AG20443 (cell line): ENCODE measurements at places on chromosomes 1 and 21.

DNA sequence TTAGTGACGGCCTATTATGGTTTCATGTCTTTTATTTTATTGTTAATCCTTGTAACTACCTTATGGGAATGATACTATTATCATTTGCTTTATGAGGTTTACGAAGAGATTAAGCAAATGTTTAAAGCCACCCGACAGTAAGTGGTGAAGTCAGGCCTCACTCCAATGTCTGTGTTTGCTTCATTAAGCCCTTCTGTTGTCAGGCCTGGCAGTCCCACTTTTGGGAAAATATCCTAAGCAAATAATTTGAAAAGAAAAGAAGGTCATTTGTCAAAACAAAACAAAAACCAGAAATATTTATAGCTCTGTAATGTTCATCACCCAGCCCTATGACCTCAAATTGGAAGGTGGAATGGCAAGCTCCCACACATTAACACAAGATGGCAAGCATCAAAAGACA, 40.7 kb upstream of the USP24 start:
- no peak for DNase-seq

GRCh38 chr1:47468709-47469389, 31.0 kb downstream of the FOXD2 start:
- no peak for DNase-seq

DNA sequence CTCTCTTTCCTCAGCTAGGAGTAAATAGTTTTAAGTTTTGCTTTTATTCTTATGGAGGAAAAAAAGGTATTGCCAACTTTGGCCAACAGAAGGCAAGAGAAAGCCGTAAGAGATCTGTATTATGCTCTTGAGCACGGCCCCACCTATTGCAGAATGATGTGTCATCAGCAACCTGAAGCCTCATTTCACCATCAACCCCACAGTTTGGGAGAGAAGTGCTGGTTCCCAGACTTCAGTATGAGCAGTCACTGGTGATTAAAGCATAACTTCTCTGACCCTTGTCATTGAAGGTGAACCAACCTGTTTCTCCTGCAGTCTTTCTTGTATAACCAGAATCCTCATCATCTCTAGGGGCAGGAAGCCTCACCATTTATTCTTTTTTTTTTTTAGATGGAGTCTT, 100.2 kb downstream of the SIPA1L2 start:
- no peak for DNase-seq

- DNase-seq: no peak
Observed at GRCh38 chr1:238861342-238862066, 524.9 kb upstream of the CHRM3 start.

DNA sequence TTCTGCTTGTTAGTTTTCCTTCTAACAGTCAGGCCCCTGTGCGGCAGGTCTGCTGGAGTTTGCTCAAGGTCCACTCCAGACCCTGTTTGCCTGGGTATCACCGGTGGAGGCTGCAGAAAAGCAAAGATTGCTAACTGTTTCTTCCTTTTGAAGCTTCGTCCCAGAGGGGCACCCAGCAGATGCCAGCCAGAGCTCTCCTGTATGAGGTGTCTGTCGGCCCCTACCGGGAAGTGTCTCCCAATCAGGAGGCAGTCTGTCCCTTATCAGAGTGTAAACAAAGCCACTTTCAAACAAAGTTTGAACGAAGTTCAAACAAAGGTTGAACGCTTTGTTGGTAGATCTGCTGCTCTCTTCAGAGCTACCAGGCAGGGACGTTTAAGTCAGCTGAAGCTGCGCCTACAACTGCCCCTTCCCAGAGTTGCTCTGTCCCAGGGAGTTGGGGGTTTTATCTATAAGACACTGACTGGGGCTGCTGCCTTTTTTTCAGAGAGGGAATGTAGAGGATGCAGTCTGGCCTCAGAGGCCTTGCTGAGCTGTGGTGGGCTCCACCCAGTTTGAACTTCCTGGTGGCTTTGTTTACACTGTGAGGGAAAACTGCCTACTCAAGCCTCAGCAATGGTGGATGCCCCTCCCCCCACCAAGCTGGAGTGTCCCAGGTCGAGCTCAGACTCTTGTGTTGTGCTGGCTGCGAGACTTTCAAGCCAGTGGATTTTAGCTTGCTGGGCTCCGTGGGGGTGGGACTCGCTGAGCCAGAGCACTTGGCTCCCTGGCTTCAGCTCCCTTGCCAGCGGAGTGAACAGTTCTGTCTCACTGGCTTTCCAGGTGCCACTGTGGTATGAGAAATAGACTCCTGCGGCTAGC, 401.8 kb downstream of the SRGAP2C start:
- DNase-seq: no peak

GRCh38 chr1:187275346-187275745, 446.6 kb downstream of the PLA2G4A start:
- no peak for DNase-seq
